ENCODE measurements at places on chromosomes 6 and 20.

DNA sequence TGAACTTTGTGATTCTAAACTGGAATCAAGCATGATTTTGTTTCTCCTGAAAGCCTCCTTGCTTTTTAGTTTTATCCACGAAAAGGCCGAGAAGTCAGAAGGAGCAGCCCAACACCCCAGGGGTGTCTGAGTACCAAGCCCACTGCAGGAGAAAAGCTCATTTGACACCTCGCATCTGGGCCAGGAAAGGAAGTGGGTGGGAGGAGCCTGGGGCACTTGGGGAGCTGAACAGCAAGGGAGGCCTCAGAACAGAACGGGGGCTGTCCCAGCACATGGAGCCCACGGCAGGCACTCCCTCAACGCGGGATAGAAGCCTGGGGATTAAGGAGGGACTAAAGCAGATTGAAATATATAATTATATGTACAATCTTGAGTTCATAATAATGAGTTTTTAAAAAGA is 6.6 kb downstream of the KIF25 start:
- DNase-seq = no peak

- peak; percentile 33 for DNase-seq
Measured at GRCh38 chr20:17431621-17432364, 99.4 kb downstream of the BFSP1 start.

- DNase-seq = no peak
Measured at GRCh38 chr6:45447005-45447404, 69.3 kb upstream of the SUPT3H start.

DNA sequence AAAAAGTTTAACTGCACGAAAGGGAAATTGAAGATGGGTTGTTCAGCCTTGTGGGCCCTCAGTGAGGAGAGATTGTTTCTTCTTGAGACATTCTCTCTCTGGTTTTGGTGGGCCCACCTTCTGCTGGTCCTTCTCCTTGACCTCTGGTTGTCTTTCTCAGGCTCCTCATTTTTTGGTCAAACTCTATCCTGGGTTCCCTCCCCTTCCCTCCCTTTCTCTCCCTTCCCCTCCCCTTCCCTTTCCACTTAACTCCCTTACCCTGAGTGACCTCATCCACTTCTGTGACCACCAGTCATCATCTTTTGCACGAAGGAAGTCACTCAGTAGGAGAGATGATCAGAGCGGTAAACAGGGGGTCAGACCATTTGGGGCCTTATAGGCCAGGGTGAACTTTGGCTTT is 71.5 kb upstream of the RALY start:
- DNase-seq = no peak

DNA sequence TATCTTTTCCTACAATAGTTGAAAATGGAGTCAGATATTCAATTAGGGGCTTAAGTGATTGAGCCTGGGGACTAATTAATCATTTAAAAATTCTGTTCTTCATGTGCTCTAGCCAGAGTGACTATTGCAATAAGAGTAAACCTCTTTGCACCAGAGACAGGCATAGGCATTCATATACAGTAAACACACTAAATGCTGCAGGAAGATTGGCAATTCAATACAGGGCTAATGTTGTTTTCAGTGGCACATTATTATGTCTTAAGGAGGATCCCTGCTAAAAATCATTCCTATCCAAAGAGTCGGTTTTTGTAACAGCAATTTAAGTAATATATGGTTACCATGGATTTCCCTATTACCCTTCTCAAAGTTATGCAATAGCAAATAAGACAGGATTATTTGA is 1.2 kb downstream of the PDE7B start:
- DNase-seq = peak; percentile 17

GRCh38 chr20:11780765-11781369 is 136.8 kb upstream of the BTBD3 start:
- no peak for DNase-seq

- no peak for DNase-seq
Measured at GRCh38 chr6:20954315-20954714, 420.1 kb downstream of the CDKAL1 start.

DNA sequence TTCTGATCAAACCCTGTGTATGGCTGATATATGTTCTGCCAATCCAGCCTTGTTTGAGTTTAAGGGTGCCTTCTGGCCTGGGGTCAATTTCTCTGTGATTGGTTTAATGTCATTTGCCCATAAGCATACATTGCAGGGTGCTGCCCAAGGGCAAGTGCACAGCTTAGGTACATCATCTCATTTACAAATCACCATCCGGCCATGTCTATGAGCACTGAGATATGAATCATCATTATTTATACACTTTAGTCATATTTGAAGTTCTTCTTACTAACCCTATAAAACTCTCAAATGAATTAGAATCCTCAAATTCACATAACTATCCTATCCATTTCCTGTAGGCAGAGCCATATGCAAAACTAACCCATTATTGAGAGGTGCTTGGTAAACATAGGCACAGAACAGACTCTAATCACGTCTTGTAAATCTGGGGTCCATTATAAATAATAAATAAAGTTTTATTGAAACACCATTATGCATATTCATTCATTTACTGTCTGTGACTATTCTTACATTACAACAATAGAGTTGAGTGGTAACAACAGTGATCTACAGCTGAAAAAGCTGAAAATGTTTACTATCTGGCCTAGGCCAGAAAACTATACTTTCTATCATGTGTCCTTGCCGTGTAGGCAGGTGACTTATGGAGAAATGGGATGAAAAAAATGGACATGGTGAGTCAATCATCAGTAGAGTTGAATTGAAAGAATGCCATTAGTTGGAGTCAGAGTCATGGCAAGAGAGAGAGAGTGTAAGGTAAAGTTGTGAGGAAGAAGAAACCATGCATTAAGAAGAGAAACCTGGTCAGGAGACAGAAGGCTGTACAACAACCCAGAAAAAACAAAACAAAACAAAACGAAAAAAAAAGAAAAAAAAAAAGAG is 25.0 kb downstream of the KCNQ5 start:
- DNase-seq = no peak

GRCh38 chr6:151592449-151593159 is 98.8 kb downstream of the CCDC170 start:
- DNase-seq = no peak

DNA sequence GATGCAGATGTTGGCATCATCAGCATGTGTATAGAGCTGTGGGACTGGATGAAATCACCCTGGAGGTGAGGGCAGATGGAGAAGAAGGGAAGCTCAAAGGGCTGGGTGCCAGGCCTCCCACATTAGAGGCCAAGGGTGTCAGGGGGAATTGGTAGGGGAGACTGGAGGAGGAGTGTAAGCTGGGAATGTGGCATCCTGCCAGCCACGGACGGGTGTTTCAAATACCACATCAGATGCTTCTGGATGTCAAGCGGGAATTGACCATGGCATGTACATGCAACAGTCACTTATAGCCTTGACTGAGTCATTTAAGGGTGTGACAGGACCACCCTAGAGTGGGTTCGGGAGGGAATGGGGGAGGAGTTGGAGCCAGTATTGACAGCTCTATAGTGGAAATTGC is 9.6 kb downstream of the ERGIC3 start:
- no peak for DNase-seq

GRCh38 chr6:111823831-111824607 is 49.2 kb downstream of the FYN start:
- DNase-seq = peak; percentile 93

DNA sequence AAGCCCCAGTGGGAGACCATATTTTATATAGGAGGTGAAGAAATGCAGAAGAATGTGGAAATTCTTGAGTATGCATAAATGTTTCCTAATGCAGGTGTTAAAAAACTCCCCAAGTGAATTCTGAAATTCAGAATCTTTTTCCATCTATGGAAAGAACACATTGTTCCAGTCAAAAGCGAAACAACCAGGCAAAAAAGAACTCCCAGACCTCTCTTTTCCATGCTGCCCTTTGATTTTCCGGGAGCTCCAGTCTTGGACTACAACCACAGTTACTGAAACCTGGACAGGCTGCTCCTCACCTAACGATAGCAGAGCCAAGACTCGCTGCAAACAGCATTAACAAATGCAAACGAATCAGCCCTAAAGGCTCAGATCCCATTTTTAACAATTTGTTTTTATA is 108.7 kb upstream of the CNKSR3 start:
- DNase-seq = no peak

- DNase-seq = peak; percentile 40
Measured at GRCh38 chr6:17881085-17881858, 106.2 kb downstream of the KIF13A start.

DNA sequence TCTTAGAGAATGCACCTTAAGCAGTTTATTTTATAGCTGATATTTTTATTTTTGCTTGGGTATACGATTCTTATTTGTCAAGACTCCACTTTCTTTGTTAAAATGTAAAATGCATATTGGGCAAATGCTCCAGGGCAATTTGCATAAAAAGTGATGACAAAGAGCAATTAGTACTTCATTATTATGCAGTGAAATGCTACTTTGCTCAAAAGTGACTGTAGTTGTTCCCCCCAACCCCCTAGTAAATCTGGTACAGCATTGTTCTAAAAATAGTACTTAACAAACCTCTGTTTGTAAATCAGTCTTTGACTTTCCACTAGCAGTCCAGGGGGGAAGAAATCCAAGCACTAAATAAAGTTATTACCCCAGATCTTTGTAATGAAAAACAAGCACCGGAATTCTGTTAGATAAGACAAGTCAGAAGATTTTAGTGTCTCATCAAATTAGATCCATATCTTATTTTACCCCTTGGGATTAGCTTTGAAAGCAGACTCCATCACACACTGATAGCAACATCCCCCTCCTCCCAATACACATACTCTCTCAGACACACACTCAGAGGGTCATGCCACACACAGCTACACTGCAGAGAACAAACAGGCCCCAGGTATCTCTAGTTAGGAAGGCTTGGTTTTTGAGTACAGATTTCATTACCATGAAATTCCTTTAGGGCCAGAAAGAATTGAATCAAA is 32.9 kb upstream of the BACH2 start:
- DNase-seq = no peak

DNA sequence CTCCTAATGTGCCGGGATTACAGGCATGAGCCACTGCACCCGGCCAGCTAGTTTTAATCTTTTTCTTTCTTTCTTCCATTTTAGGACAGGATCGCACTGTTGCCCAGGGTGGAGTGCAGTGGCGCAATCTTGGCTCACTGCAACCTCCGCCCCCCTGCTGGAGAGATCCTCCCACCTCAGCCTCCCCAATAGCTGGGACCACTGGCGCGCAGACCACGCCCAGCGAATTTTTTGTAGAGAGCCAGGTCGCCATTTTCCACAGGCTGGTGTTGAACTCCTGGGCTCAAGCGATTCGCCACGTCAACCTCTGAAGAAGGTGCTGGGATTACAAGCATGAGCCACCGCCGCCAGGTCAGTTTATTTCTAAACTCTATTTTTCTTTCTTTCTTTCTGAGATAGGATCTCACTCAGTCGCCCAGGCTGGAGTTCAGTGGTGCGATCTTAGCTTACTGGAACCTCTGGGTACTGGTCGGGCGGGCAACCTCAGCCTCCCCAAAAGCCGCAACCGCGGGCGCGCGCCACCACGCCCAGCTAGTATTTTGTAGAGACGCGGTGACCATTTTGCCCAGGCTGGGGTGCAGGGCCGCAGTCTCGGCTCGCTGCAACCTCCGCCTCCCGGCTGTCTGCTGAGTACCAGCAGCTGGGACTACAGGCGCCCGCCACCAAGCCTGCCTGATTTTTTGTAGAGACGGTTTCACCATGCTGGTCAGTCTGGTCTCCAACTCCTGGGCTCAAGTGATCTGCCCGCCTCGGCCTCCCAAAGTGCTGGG is 20.0 kb upstream of the LIN28B start:
- DNase-seq = no peak

DNA sequence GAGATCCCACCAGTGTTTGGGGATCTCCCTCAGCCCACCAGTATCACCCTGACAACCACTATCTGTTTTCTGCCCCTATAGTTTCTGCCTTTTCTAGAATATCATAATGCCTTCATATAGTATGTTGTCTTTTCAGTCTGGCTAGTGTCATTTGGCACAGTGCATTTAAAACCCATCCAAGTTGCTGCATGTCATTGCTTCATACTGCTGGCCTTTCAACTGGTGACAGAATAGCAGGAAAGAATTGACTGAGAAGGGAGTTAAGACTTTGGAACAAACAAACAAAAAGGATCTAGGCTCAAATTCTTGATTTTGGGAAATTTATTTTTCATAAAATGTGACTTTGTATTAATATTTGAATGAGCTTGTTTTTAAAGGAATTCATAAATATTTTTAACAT is 4.5 kb downstream of the LMBRD1 start:
- DNase-seq = no peak

GRCh38 chr6:135939208-135939591 is 87.7 kb downstream of the PDE7B start:
- no peak for DNase-seq

GRCh38 chr6:126040826-126041225 is 54.5 kb downstream of the TRMT11 start:
- peak; percentile 87 for DNase-seq

GRCh38 chr6:6918216-6918983 is 189.4 kb upstream of the RREB1 start:
- DNase-seq = peak; percentile 88

GRCh38 chr20:51162015-51162414 is 139.1 kb upstream of the KCNG1 start:
- no peak for DNase-seq

DNA sequence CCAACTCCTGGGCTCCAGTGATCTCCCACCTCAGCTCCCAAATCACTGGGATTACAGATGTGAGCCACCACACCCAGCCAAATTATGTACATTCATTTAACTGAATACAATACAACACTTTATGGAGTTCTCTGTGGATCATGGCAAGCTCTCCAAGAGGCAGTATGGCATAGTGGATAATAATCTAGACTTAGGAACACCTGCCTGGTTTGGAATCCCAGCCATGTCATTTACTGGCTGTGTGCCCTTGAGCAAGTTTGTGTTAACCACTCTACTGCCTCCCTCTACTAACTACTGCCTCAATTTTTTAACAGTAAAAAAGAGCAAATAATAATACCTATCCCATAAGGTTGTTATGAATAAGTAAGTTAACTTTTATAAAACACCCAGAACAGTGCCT is 1.9 kb upstream of the ETV7 start:
- no peak for DNase-seq

GRCh38 chr6:167146977-167147376 is 10.8 kb downstream of the GPR31 start:
- no peak for DNase-seq

DNA sequence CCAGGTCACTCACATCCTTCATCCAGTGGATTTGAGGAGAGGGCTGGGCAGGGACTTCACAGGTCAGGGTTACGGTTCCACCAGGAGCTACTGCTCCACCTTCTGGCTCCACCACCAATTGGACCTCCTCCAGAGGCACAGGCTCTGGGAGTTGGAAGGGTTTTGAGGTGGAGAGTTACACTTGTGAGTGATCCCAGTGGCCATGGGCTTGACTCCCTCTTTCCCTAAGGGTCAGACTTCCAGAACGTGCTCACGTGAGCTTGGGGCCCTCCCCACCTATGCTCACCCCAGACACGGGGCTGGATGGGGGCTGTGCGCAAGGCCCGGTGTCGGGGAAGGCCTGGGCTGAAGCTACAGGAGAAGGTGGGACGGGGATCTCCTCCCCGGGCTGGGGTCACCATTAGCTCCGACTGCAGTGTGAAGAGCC is 1.5 kb downstream of the AGER start:
- DNase-seq = no peak

Measured in iris pigment epithelial cell (primary cell).